ENCODE measurements at places on chromosomes 13 and 19.

GRCh38 chr19:41298348-41298964 lies 11.5 kb upstream of the CCDC97 start:
- DNase-seq = no peak

GRCh38 chr19:48877855-48878195 lies 5.6 kb downstream of the PPP1R15A start:
- DNase-seq = no peak

DNA sequence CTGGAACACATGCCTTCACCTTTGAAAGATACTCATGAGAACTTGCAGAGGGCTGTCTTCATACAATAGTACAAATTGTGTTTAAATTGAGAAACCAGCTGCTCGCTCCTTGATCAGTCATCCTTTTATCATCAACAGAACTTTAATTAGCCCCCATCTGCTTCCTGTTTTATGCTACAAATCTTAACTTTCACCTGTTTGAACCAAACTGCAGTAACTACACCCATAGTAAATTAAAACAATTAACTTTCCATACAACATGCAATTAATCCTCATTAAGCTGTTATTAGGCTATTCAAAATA lies 85.2 kb downstream of the FOXO1 start:
- no peak for DNase-seq

GRCh38 chr13:82847595-82847994 lies 1034.7 kb downstream of the SLITRK1 start:
- no peak for DNase-seq

DNA sequence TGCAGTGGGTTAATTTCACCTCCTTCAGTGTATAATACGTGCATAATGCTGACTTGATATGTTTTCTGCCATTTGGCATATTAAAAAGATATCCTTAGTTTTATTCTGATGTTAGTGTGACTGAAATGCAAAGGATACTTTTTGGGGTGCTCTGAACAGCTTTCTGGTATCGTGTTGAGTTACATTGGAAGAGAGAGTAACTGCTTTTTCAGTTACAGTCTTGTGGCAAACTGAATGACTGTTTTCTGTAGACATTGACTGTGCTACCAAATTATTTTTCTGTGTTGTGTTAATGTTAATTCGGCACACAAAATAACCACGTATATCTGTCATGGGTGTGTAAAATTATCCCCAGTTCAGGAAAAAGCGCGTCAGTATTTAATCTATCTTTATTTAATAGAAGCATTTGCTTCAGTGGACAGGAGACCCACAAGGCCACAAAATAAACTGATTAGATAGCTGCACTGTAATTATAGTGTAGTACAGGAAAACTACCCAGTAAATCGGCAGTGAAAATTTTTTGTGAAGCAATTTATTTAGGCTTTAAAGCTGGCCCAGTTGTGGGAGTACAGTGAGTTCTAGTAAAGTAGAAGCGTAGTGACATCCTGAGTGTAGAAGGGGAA lies 2.5 kb downstream of the URI1 start:
- no peak for DNase-seq

GRCh38 chr13:40813667-40814454 lies 24.4 kb downstream of the SLC25A15 start:
- no peak for DNase-seq

GRCh38 chr13:97058391-97058790 lies 64.1 kb upstream of the OXGR1 start:
- DNase-seq = no peak

DNA sequence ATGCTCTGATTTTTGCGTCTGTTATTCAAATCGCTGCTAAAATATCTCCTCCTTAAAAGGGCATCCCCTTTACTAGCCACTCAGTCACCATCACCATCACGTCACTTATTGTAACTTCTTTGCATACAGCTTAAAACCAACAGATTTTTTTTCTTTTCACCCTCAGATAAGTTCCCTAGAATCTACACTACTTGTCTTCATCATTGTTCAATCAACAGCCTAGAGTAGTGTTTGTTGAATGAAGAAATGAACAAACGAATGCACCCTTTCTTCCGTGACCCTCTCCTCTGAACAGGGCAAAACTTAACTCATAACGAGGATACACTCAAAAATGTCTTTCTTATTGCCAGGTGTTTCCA lies 1.1 kb upstream of the AKAP11 start:
- DNase-seq = no peak

DNA sequence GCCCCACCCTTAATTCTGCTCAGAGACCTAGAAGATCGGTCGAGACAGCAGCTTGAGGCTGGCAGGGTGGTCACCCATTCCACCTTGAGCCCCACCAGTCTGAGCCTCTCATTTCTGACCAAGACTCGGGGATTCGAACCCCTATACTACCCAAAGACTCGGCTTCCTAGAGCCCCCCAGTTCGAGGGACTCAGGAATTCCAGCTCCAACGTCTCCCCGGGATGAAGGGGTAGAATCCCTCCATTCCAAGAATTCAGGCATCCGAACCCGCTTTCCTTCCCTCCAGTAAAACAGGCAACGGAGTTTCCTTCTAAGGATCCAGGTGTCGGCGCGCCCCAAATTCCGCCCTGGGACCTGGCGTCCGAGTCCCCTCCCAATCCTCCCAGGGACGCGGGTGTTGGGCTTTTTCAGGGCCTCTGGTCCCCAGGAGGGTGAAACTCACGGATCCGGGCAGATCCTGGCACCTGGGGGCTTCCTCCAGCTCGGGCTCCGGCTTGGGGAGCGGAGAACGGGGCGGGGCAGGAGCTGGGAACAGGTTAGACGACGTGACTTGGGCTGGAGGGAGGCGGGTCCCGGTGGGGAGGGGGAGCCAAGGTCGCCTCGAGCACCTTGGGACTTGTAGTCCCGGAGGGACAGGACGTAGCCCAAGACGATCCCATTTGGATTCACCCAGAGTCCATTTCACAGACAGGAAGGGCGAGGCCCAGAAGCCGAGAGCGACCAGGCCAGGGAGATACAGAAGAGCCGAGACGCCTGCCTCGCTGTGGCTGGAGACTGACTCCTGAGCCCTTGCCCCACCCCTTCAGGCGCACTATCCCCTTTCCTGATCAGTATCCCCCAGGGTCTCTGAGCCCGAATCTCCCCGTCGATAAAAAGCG lies at the start of gene PPP1R13L:
PPP1R13L (minus strand) TSS at position 513 of the 878 bp plus-strand sequence. CDS start 6,751 bp downstream, outside the sequence.
- no peak for DNase-seq

GRCh38 chr19:55176076-55176475 lies 4.0 kb downstream of the SYT5 start:
- no peak for DNase-seq

GRCh38 chr13:44153496-44153895 lies 220.1 kb upstream of the SERP2 start:
- DNase-seq = no peak

GRCh38 chr19:58536852-58537798 lies 6.7 kb upstream of the TRIM28 start:
- no peak for DNase-seq

- DNase-seq = no peak
These were observed 64.0 kb downstream of the ANKRD10 start for GRCh38 chr13:110850840-110851239.

GRCh38 chr19:35069696-35070095 lies 28.2 kb downstream of the HPN start:
- no peak for DNase-seq

GRCh38 chr19:7701654-7702457 lies at the start of gene FCER2:
Gene FCER2 (minus strand): TSS chr19:7702131. CDS start chr19:7699760, 2,371 bp downstream.
- DNase-seq = no peak

DNA sequence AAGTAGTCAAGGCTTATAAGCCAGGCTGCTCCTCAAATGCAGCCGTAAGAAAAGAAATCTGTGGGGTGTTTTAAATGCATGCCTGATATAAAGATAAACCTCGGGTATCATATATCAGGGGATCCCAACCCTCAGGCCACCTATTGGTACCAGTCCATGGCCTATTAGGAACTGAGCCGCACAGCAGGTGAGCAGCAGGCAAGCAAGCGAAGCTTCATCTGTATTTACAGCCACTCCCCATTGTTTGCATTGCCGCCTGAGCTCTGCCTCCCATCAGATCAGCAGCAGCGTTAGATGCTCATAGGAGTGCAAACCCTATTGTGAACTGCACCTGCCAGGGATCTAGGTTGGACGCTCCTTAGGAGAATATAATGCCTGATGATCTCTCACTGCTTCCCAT lies 233.5 kb upstream of the SERP2 start:
- no peak for DNase-seq

All from GOT3 (cell line).